ENCODE measurements at places on chromosomes 16 and 17. TPM values are rescaled to one million over a fixed set of nuclear protein-coding genes. Genes with fewer than 3 reads are reported as not detected.

- DNase-seq, result peak; percentile 74
Observed at GRCh38 chr16:12095275-12096156, 119.0 kb downstream of the SNX29 start.

DNA sequence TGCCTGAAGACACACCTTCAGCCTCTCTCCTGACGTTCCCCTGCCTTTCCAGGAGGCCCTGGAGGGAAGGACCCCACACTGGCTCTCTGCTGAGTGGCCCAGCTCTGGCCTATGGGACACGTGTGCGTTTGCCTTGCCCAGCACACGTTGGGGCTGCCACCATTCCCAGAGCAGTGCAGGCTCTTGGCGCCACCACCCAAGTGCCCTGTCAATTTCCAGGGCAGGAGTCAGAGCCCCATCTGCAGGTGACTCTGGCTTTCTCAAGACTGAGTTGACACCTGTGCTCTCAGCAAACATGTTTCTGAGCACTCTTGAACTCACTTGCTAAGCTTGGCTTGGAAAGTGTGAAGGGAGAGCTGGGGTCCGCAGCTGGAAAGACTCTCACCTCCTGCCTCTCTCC, 4.7 kb upstream of the IRF8 start:
- peak; percentile 42 for DNase-seq

DNA sequence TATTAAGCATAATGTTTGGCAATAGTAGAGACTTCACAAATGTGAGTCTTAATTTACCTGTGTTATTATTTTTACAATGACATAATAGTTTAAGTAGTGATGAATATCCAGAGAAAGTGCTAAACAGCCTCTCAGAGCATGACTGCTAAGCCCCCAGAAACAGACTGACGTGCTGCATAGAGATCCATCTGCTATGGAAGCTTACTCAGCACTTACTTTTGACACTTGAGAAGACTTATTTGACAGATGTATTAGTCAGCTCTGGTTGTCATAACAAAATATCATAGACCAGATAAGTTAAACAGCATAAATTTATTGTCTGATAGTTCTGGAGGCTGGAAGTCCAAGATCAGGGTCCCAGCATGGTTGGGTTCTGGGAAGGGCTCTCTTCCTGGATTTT, 334.9 kb upstream of the MON1B start:
- no peak for DNase-seq

- DNase-seq, result no peak
Observed at GRCh38 chr17:61144137-61144536, 255.5 kb upstream of the TBX2 start.

DNA sequence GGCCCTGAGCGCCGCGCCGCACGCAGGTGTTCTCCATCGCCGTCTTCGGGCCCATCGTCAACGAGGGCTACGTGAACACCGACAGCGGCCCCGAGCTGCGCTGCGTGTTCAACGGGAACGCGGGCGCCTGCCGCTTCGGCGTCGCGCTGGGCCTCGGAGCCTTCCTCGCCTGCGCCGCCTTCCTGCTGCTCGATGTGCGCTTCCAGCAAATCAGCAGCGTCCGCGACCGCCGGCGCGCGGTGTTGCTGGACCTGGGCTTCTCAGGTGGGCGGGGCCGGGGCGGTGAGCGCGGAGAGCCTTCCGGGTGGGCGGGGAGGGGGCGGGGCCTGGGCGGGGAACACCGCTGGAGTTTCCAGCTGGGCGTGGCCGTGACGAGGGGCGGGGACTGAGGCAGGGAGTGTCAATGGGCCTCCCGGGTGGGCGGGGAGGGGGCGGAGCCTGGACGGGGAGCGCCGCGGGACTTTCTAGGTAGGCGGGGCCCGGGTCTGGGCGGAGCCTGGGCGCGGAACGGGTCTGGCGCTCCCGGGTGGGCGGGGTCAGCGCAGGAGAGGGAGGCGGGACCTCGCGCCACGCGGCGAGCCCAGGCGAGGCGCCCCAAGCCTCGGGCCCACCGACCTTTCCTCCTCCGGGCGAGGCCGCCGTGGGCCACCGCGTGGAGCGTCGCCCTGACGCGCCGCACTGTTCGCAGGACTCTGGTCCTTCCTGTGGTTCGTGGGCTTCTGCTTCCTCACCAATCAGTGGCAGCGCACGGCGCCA, 2.4 kb downstream of the SYNGR3 start:
- peak; percentile 99 for DNase-seq

The CNOT1 gene
- total RNA-seq, result 242 TPM

The DNAH9 gene
- not detected for total RNA-seq

- no peak for DNase-seq
Observed at GRCh38 chr17:80793421-80793820, 198.2 kb upstream of the CHMP6 start.

The PPP1R1B gene
- not detected for total RNA-seq

The NUP93 gene
- 131 TPM for total RNA-seq

The NACA2 gene
- not detected for total RNA-seq

The SP2 gene
- total RNA-seq, result 15.1 TPM

The UBE2I gene
- total RNA-seq, result 248 TPM

The SLC9A5 gene
- 5.9 TPM for total RNA-seq

GRCh38 chr16:58040945-58041627, 15.5 kb downstream of the MMP15 start:
- DNase-seq, result no peak

- DNase-seq, result no peak
Observed at GRCh38 chr16:53769787-53770186, 65.8 kb downstream of the FTO start.

- DNase-seq, result no peak
Observed at GRCh38 chr16:60811657-60812056, 1224.6 kb downstream of the CDH8 start.

- DNase-seq, result no peak
Observed at GRCh38 chr16:66740533-66740932, 10.9 kb downstream of the DYNC1LI2 start.

The ARHGAP44 gene
- total RNA-seq, result not detected

- DNase-seq, result no peak
Observed at GRCh38 chr16:88978608-88979346, 1.8 kb upstream of the CBFA2T3 start.

GRCh38 chr16:86964796-86965241, 352.4 kb downstream of the C16orf95 start:
- no peak for DNase-seq

The PMM2 gene
- total RNA-seq, result 34.0 TPM

- peak; percentile 37 for DNase-seq
Observed at GRCh38 chr16:11613381-11614303, 26.9 kb upstream of the LITAF start.

- DNase-seq, result peak; percentile 62
Observed at GRCh38 chr16:1297018-1297696, 12.3 kb upstream of the UBE2I start.

- no peak for DNase-seq
Observed at GRCh38 chr16:85535352-85536072, 77.6 kb upstream of the GSE1 start.
